Natural killer cell (primary cell): ENCODE measurements at places on chromosomes 12 and 14. TPM values are rescaled to one million over a fixed set of nuclear protein-coding genes. Genes with fewer than 3 reads are reported as not detected.

B3GNT4 gene
- 0.25 TPM for total RNA-seq

KRT78 gene
- not detected for total RNA-seq

DNA sequence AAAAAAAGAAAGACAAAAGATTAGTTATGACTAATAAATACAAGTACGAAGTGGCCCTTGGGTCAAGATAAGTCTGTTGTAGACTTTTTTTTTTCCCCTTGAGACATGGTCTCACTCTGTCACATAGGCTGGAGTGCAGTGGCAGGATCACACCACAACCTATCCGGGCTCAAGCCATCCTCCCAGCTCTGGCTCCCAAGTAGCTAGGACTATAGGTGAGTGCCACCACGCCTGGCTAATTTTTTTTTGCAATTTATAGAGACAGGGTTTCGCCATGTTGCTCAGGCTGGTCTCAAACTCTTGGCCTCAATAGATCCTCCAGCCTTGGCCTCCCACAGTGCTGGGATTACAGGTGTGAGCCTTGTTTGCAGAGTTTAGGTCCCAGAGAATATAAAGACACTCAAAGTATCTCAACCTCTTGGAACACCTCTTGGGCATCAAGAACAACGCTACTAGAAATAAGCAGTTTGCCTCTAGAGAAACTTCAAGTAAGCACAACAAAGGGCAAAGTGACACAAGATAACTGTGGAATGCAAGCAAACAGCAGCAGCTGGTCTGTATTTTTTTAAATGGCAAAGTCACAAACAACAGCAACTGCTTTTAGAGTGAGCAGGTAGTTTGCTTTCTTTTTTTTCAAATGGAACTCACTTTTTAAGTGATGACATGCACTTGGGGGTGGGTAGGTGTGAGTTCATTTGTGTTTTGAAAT, 3.9 kb upstream of the MDM2 start:
- peaks cover 9% of the 10 kb centered on the region for H3K4me1 ChIP-seq
- no peaks in the 10 kb centered on the region for H3K27me3 ChIP-seq
- DNase-seq: no peak
- no peak overlapping the region for H3K27ac ChIP-seq
- no peaks in the 10 kb centered on the region for H3K36me3 ChIP-seq

DNA sequence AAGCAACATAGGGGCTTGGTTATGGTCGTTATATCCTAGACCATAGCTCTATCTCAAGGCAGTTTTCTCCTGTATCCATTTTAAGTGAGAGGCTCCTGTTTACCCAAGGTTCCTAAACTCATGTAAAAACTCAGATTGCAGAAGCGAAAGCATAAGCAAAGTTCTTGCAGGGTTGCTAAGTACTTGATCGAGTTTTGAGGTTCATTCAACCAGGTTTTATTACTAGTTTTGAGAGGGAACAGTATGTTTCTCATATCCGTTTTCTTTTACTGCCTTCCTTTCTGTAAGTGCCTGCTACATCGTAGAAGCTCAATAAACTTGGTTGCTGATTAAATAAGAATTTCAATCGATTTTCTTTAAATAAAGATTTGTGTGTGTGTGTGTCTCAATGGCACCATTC, 5.1 kb downstream of the AKAP3 start:
- no peak overlapping the region for H3K27ac ChIP-seq
- H3K4me3 ChIP-seq: no peak overlapping the region
- no peak for DNase-seq
- H3K36me3 ChIP-seq: no peaks in the 10 kb centered on the region
- H3K27me3 ChIP-seq: no peaks in the 10 kb centered on the region
- H3K4me1 ChIP-seq: peaks cover 4% of the 10 kb centered on the region

- no peak overlapping the region for H3K4me3 ChIP-seq
- no peak overlapping the region for H3K27ac ChIP-seq
- H3K27me3 ChIP-seq: no peaks in the 10 kb centered on the region
- no peaks in the 10 kb centered on the region for H3K4me1 ChIP-seq
Observed at GRCh38 chr14:55019968-55020554, 6.8 kb downstream of the WDHD1 start.

- no peak overlapping the region for H3K4me3 ChIP-seq
- H3K4me1 ChIP-seq: peaks cover 26% of the 10 kb centered on the region
- no peaks in the 10 kb centered on the region for H3K36me3 ChIP-seq
- H3K27me3 ChIP-seq: no peaks in the 10 kb centered on the region
Observed at GRCh38 chr12:65918021-65918420, 93.7 kb downstream of the HMGA2 start.

DNA sequence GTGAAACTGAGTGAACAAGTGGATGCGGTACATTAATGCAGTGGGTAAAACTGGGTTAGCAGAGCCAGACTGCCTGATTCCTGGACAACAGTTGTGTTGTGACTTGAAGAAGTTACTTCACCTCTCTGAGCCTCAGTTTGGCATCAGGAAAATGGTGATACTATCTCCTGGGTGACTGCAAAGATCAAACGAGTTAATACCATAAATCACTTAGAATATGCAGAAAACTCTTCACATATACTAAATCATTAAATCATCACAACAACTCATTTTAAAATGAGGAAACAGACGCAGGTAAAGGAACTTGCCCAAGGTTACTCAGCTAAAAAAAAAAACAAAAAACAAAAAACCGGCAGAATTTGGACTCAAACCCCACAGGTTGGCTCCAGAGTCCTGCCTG, 811 bp downstream of the MTERF2 start:
- DNase-seq: no peak
- no peaks in the 10 kb centered on the region for H3K27me3 ChIP-seq
- peaks cover 2% of the 10 kb centered on the region for H3K36me3 ChIP-seq
- peak overlapping the region; percentile 92 for H3K4me3 ChIP-seq
- H3K4me1 ChIP-seq: peaks cover 10% of the 10 kb centered on the region
- peak overlapping the region; percentile 75 for H3K27ac ChIP-seq

- no peak overlapping the region for H3K27ac ChIP-seq
- no peaks in the 10 kb centered on the region for H3K27me3 ChIP-seq
- DNase-seq: no peak
- H3K4me1 ChIP-seq: no peaks in the 10 kb centered on the region
Observed at GRCh38 chr12:85253853-85254252, 26.2 kb upstream of the ALX1 start.

DNA sequence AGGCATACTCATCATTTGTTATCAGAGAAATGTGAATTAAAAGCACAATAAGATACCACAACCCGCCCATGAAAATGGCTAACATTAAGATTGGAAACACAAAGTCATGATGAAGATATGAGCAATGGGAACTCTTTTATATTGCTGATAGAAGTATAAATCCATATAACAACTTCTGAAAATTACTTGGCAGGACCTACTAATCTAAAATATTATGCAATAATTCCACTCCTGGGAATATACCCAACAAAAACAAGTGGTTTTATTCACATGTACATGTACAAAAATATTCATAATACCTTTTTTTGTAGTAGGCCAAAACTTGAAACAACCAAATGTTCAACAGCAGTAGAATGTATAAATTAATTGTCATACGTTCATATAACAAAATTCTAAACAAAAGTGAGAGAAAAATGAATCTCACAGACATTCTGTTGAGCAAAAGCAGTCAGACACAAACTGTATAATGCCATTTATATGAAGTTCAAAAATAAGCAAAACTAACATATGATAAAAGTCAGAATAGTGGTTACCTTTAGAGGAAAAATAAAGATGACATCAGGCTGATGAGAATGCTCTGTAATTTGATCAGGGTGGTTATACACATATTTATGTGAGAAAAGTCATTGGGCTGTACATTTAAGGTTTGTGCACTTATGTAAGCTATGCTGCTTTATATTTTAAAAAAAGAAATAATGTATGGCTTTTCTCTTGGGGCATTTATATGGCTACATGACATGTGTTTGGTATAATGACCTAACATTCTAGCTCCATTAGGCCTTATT, 309.2 kb upstream of the KITLG start:
- H3K27me3 ChIP-seq: no peaks in the 10 kb centered on the region
- H3K4me1 ChIP-seq: no peaks in the 10 kb centered on the region
- no peak overlapping the region for H3K27ac ChIP-seq
- H3K4me3 ChIP-seq: no peak overlapping the region
- no peak for DNase-seq

- H3K27ac ChIP-seq: no peak overlapping the region
- no peak overlapping the region for H3K4me3 ChIP-seq
- no peaks in the 10 kb centered on the region for H3K36me3 ChIP-seq
- no peaks in the 10 kb centered on the region for H3K4me1 ChIP-seq
- no peaks in the 10 kb centered on the region for H3K27me3 ChIP-seq
- DNase-seq: no peak
Observed at GRCh38 chr12:92696216-92696615, 6.6 kb upstream of the PLEKHG7 start.

- DNase-seq: no peak
- no peak overlapping the region for H3K4me3 ChIP-seq
- H3K27ac ChIP-seq: no peak overlapping the region
Observed at GRCh38 chr12:48878548-48878947, 12.9 kb upstream of the RND1 start.

DNA sequence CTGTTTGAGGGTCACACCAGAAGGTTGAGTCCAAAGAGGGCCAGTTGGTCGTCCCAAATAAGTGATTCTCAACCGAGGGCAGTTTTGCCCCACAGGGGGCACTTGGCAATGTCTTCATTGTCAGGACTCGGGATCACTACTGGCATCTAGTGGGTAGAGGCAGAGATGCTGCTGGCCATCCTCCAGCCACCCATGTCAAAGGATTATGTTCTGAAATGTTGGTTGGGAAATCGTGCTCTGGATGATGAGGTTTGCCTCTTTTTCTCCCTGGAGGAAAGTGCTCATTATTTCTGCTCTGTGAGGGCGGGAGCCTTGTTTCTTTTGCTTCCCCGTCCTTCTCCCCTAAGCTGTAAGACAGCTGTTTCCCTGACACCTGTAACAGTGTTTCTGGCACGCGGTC, 3.6 kb downstream of the ZNF839 start:
- H3K36me3 ChIP-seq: peaks cover 4% of the 10 kb centered on the region
- H3K4me3 ChIP-seq: no peak overlapping the region
- no peaks in the 10 kb centered on the region for H3K27me3 ChIP-seq
- peak; percentile 56 for DNase-seq

DNA sequence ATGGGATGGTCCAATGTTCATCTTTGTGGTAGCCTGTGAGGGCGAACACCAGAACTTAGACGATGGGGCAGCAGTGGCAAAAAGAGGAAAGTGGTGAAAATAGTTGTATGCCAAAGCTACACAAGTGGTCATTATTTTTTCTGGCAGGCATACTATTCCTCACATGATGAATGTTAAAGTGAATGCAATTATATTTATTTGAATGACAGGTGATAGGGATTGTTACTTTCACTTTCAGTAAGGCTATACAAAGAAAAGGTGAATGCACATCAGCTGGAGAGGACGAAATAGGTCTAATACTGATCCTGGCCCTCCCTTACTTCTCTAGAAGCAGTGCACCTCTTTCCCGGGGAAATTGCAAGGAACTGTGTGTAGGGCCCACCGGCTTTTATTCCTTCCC, 470.1 kb downstream of the TMTC2 start:
- H3K4me3 ChIP-seq: no peak overlapping the region
- no peaks in the 10 kb centered on the region for H3K4me1 ChIP-seq
- no peaks in the 10 kb centered on the region for H3K36me3 ChIP-seq
- DNase-seq: no peak
- H3K27me3 ChIP-seq: no peaks in the 10 kb centered on the region
- H3K27ac ChIP-seq: no peak overlapping the region

COX6A1 gene
- 189 TPM for total RNA-seq

DNA sequence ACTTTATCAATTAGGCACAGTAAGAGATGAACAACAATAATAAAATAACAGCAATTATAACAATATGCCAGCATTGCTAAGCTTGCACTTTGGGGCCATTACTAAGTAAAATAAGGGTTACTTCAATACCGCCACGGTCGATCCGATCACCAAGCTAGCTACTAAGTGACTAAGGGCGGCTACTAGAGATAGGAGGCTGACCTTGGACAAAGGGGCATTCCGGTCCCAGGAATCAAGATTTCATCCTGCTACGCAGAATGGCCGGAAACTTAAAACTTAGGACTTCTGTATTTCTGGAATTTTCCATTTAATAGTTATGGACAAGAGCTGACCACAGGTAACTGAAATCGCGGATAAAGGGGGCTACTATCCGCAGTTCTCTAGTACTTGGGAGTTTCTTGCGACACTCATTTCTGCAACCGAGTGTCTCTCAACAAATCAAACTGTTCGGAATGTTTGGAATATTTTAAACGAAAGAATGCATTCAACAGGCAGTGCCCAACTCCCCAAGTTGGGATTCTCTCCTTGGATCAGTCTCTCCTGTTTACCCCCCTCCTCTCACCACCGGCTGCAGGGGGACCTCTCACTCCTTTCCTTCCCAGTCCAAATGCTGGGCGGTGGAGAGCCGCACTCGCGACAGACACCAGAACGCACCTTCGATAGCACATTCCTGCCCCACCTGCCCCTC, 650 bp downstream of the HEBP1 start:
- H3K4me1 ChIP-seq: peaks cover 25% of the 10 kb centered on the region
- peak overlapping the region; percentile 63 for H3K4me3 ChIP-seq
- no peaks in the 10 kb centered on the region for H3K36me3 ChIP-seq
- no peak for DNase-seq
- H3K27ac ChIP-seq: no peak overlapping the region
- H3K27me3 ChIP-seq: peaks cover 2% of the 10 kb centered on the region

GRCh38 chr14:78029601-78030372, 140.4 kb upstream of the NRXN3 start:
- no peak overlapping the region for H3K27ac ChIP-seq
- H3K27me3 ChIP-seq: peaks cover 2% of the 10 kb centered on the region

ADCY4 gene
- total RNA-seq: 11.3 TPM

GRCh38 chr12:124842073-124842749, 21.5 kb downstream of the SCARB1 start:
- DNase-seq: no peak
- no peak overlapping the region for H3K4me3 ChIP-seq
- H3K27me3 ChIP-seq: no peaks in the 10 kb centered on the region

TSHR gene
- 0.80 TPM for total RNA-seq

KLRK1 gene
- total RNA-seq: 515 TPM

GRCh38 chr12:113858841-113859386, 107.2 kb downstream of the RBM19 start:
- peaks cover 15% of the 10 kb centered on the region for H3K36me3 ChIP-seq
- H3K27ac ChIP-seq: no peak overlapping the region
- no peak overlapping the region for H3K4me3 ChIP-seq
- H3K4me1 ChIP-seq: peaks cover 16% of the 10 kb centered on the region
- H3K27me3 ChIP-seq: no peaks in the 10 kb centered on the region

FKBP3 gene
- 39.7 TPM for total RNA-seq

GRCh38 chr14:77094672-77095284, 3.3 kb upstream of the CIPC start:
- H3K4me3 ChIP-seq: no peak overlapping the region

SRRM4 gene
- not detected for total RNA-seq

DNA sequence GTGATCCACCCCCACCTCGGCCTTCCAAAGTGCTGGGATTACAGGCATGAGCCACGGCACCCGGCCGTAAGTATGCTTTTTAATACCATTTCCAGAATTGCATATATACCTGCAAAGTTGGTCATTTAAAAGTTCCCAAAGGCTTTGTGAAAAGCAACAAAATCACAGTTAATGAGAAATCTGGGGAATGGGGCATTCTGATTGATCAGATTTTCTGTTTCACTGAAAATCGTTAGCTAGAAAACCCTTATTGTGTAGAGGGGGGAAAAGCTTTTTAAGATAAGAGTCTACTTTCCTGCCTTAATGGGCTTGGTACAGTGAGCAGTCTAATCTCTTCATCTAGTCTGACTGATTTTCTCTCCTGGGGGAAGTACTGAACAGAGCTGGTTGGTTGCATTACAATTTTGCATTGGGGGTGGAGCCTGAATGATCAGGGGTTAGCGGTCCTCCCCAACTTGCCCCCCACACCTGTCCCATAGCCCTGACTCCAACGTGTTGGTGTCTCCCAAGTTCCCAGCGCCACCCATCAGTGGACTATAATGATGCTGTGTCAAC, 23.8 kb downstream of the IL31 start:
- H3K27ac ChIP-seq: no peak overlapping the region
- no peaks in the 10 kb centered on the region for H3K27me3 ChIP-seq
- H3K4me3 ChIP-seq: no peak overlapping the region
- no peaks in the 10 kb centered on the region for H3K4me1 ChIP-seq
- DNase-seq: no peak
